HFF-Myc (cell line): ENCODE measurements at places on chromosomes 4 and X.

DNA sequence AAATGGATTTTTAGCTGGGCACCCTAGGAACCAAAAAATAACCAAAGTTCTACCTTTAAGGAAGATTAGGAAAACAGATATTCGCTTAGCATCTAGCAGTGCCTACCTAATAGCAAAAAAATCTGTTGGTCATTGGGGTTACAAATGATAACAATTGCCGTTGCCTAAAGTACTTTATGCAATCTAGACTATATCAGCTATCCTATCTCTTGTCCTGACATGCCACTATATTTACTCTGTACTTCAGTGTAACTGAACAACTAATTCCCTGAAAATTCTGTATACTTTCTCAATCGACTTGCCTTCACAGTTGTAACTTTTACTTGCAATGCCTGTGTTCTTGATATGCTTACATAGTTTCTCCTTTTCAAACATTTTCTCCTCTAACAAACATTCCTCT, 282.9 kb upstream of the PCDH7 start:
- DNase-seq = no peak

DNA sequence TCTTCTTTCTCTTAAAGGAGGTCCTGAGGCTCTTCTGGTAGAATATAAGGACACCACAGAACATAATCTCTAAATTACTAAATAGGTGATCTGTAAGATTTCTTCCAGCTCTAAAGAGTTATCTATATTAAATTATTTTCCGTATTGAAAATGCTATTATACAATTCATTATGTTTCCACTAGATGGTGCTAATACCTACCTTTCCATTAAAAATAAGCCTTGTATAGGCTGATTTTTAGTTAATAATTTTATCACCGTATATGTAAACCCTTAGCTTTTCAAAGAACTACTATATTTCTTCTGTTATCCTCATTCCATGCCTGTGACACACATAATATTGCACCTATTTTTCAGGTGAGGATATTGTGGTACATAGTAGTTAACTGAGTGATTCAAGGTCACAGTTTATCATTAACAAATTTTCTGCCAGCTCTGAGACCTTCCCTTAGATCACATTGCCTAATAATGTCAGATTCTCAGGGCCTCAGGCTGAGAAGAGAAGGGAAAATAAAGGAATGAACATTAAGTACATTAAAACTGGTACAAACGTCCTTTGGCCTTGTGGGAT, 138.8 kb downstream of the TEX11 start:
- DNase-seq = no peak

GRCh38 chr4:151576627-151577026, 167.7 kb downstream of the FHIP1A start:
- DNase-seq = no peak

DNA sequence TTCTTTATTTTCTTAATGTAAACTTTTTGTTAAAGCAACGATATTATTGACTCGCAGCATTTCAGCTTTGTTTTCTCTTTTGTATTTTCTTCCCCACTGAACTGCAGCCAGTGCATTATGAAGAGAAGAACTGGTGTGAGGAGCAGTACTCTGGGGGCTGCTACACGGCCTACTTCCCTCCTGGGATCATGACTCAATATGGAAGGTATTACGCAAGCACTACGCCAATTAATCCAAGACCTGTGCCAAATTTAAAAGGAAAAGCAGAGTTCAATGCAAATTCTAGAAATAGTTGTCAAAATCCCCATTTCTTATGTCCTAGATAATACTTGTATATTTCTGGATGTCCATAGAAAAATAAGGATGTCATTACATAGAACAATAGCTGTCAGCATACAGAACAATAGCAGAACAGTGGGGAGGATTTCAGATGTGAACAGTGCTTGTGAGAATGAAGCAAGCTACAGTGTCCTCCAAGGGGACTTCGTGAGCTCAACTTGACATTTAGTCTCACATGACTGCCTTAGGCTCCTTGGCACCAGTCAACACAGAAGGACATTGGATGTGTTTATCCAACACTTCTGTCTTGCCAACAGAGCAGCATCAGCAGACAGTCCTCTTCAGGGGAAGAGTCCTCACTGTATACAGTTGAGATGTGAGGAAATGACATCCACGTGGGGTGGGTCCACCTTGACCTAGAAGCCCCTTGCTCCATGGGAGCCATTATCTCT, 85.9 kb downstream of the MAOA start:
- no peak for DNase-seq

- DNase-seq = no peak
Observed at GRCh38 chr4:138341739-138342415, 99.7 kb upstream of the SLC7A11 start.
